T-cell (primary cell): ENCODE measurements at places on chromosomes 5 and 9.

GRCh38 chr5:180389252-180390101 is 36.3 kb upstream of the GFPT2 start:
- no peaks in the 10 kb centered on the region for H3K27me3 ChIP-seq
- DNase-seq, result no peak
- no peaks in the 10 kb centered on the region for H3K4me1 ChIP-seq

DNA sequence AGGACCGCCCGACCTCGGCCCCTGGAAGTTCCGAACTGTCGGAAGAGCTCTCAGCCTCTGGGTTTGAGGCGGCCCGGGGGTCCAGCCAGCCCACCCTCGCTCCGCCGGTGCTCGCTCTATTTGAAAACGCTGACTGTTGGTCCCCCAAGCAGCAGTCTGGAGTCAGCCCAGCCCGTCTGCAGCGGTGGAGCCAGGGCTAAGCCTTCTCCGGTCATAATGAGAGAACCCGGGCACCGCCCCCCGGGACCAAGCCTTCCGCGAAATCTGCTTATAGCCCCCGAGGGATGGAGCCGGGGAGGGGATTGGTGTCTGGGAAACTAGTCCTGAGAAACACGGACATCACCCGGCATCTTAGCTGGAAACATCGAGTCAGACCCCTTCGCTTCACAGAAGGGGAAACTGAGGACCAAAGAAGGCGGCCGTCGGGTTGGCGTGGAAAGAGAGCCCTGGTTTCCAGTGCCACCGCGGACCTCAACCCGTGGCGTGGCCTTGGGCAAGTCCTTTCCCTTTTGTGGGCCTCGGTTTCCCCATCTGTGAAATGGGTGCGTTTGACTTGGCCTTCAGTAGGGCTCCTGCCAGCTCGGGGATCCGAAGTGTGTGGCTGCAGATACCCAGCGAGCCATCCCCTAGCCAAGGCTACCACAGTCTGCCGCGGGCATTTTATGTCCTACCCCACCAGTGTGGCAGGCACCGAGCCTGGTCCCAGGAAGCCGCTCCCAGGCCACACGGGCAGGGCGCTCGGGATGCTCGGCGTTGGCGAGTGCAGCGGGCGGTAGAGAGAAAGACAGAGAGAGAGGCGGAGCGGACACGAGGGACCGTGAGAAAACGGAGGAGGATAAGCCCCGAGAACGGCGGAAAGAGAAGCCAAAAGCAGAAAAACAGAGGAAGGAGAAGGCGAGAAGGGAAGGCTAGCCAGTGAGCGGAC is 857 bp downstream of the ADAM19 start:
- peak overlapping the region; percentile 64 for H3K4me3 ChIP-seq
- peaks cover 12% of the 10 kb centered on the region for H3K4me1 ChIP-seq
- no peaks in the 10 kb centered on the region for H3K36me3 ChIP-seq

GRCh38 chr5:32522429-32523143 is 62.8 kb upstream of the SUB1 start:
- no peaks in the 10 kb centered on the region for H3K4me1 ChIP-seq
- H3K27ac ChIP-seq, result no peak overlapping the region
- H3K27me3 ChIP-seq, result peaks cover 5% of the 10 kb centered on the region

GRCh38 chr5:180034564-180034963 is 37.0 kb downstream of the RNF130 start:
- no peak overlapping the region for H3K27ac ChIP-seq
- no peaks in the 10 kb centered on the region for H3K36me3 ChIP-seq
- DNase-seq, result no peak
- H3K4me3 ChIP-seq, result no peak overlapping the region

- no peak for DNase-seq
- no peak overlapping the region for H3K4me3 ChIP-seq
- H3K4me1 ChIP-seq, result no peaks in the 10 kb centered on the region
- H3K36me3 ChIP-seq, result no peaks in the 10 kb centered on the region
- H3K27ac ChIP-seq, result no peak overlapping the region
Measured at GRCh38 chr5:58172946-58173345, 286.9 kb downstream of the PLK2 start.

DNA sequence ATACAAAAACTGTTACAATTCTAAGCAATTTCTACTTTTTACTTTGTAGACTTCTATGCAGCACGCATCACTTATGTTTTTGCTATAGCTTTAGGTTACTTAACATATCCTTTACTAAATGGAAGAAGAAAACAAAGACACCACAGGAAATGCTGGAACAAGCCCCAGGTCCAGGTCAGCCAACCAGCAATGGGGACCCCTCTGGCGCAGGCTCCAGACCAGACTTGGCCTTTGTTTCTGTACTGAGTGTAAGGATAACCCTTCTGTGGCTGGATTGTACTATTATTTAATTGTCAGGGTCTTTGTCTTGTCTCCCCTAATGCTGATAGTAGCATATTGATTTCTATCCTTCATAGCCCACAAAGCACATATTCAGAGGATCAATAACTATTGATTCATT is 4.2 kb downstream of the SEMA4D start:
- no peak overlapping the region for H3K4me3 ChIP-seq
- H3K27me3 ChIP-seq, result no peaks in the 10 kb centered on the region
- no peak for DNase-seq
- H3K36me3 ChIP-seq, result peaks cover 18% of the 10 kb centered on the region
- peaks cover 68% of the 10 kb centered on the region for H3K4me1 ChIP-seq

- no peak overlapping the region for H3K27ac ChIP-seq
- H3K36me3 ChIP-seq, result no peaks in the 10 kb centered on the region
- no peak overlapping the region for H3K4me3 ChIP-seq
- DNase-seq, result no peak
- H3K4me1 ChIP-seq, result no peaks in the 10 kb centered on the region
- H3K27me3 ChIP-seq, result no peaks in the 10 kb centered on the region
Measured at GRCh38 chr5:9380109-9380508, 165.8 kb downstream of the SEMA5A start.

GRCh38 chr9:84170521-84171141 is 169.9 kb downstream of the SLC28A3 start:
- no peak overlapping the region for H3K27ac ChIP-seq
- H3K36me3 ChIP-seq, result no peaks in the 10 kb centered on the region
- no peaks in the 10 kb centered on the region for H3K27me3 ChIP-seq
- DNase-seq, result no peak
- H3K4me3 ChIP-seq, result no peak overlapping the region
